ENCODE measurements at places on chromosomes 3 and 15.

GRCh38 chr3:122789585-122790273 lies 3.9 kb downstream of the HSPBAP1 start:
- H3K36me3 ChIP-seq: no peaks in the 10 kb centered on the region
- H3K27me3 ChIP-seq: no peaks in the 10 kb centered on the region
- H3K4me1 ChIP-seq: no peaks in the 10 kb centered on the region
- H3K27ac ChIP-seq: no peak overlapping the region
- no peak overlapping the region for H3K4me3 ChIP-seq

DNA sequence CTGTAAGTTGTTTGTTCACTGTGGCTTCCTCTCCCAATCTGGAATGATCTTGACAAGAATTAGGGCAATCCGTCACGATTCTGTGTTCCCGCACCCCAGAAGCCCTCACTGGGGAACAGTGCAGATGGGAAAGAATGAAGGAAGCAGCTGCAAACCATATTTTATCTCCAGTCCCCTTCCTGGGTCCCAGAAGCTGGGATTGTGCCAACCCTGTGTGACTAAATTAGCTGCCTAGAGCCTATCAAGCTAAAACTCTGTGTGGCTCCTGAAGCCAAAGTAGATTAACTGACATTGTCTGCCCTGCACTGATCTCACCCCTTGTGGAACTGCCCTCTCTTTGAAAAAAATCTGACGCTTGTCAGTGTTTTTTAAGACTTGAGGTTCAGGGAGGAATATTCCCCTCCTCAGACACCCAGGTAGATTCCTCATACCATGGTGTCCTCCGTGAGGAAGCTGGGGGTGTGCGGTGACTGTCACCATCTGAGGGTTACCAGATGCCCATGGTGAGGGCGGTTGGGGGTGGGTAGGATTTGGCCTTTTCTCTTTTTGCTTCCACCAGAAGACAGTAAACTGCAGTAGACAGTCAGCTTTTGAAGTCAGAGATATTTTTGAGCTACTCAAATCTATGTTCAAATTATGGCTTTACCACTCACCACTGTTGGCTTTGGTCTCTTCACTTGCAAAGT lies 358.3 kb upstream of the TPM1 start:
- H3K27me3 ChIP-seq: no peaks in the 10 kb centered on the region
- no peak overlapping the region for H3K27ac ChIP-seq
- H3K4me3 ChIP-seq: no peak overlapping the region
- H3K36me3 ChIP-seq: peaks cover 7% of the 10 kb centered on the region
- H3K4me1 ChIP-seq: no peaks in the 10 kb centered on the region

- no peaks in the 10 kb centered on the region for H3K36me3 ChIP-seq
- no peaks in the 10 kb centered on the region for H3K27me3 ChIP-seq
- H3K4me1 ChIP-seq: peaks cover 65% of the 10 kb centered on the region
- no peak overlapping the region for H3K27ac ChIP-seq
- DNase-seq: no peak
These were observed 111.3 kb downstream of the MEGF11 start for GRCh38 chr15:66142285-66142684.

GRCh38 chr15:89291934-89292438 lies 42.6 kb downstream of the POLG start:
- no peak for DNase-seq
- H3K4me1 ChIP-seq: no peaks in the 10 kb centered on the region
- H3K4me3 ChIP-seq: no peak overlapping the region
- peaks cover under 1% of the 10 kb centered on the region for H3K36me3 ChIP-seq

DNA sequence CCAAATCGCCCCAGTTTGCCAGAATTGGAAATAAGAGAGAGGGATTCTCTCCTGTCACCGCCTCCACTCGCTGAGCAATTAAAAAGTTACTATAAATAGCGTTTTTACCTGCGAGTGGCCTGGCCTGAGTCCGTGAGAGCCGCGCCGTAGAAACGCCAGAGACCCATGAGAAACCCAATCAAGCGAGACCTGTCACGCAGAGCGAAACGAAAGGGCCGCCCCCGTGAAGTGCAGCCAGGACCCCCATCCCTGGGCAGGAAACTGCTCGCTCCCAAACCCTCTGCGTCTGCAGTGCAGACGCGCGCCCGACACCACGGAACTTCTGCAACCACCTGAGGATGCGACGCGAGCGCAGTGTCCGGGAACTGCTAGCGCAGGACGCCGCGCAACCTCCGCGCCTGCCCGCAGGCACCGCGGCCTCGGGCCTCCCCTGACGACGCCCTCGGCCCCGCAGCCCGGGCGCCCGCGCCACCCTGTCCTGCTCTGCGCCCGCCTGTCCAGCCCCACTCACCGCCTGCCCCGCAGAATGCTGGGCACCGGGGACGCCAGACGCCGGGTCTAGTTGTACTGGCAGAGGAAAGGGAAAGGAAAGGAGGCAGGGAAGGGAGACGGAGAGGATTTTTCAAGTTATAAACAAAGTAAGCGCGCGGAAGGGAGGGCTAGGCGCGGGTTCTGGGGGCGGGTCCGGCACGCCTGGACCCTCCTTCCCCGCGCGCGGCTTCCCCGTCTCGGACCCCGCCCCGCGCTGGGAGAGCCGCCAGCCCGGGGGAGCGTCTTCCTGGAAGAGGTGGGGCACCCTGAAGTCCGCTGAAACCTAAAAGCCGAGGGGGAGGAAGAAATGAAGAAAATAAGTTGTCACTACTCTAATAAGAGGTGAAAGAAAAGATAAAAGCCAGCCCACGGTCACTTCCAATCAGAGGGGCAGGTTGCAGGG lies at the start of gene PLSCR4:
PLSCR4 (minus strand) TSS at position 657 of the 934 bp plus-strand sequence. CDS start 29,034 bp downstream, outside the sequence.
- DNase-seq: peak; percentile 88
- H3K27me3 ChIP-seq: peaks cover 3% of the 10 kb centered on the region
- peak within 1 kb of the TSS; percentile 73 for H3K4me3 ChIP-seq
- no peaks in the 10 kb centered on the region for H3K36me3 ChIP-seq
- peaks cover 13% of the 10 kb centered on the region for H3K4me1 ChIP-seq

DNA sequence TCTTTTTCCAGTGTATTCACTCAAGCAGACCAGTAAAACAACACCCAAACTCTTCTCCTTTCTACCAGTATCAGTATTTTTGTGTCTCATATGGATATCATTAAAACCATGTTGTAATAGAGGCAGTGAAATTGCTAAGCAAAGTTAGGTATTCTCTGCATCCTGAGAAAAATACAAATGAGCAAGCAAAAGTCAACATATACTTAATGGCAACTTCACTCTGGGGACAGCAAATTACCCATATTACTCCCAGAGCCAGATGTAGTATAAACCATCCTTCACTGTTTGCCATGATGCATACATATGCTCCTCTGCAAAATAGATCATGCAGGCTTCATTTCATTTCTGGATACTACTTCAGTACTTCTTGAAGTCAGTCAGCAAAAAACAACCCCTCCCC lies 22.1 kb downstream of the UBA5 start:
- no peak for DNase-seq

GRCh38 chr15:57743424-57743823 lies 36.9 kb downstream of the POLR2M start:
- no peaks in the 10 kb centered on the region for H3K36me3 ChIP-seq
- DNase-seq: no peak
- H3K27me3 ChIP-seq: peaks cover 2% of the 10 kb centered on the region

- no peak for DNase-seq
- H3K27me3 ChIP-seq: no peaks in the 10 kb centered on the region
- peaks cover 7% of the 10 kb centered on the region for H3K4me1 ChIP-seq
- H3K36me3 ChIP-seq: no peaks in the 10 kb centered on the region
- no peak overlapping the region for H3K4me3 ChIP-seq
These were observed 326.8 kb downstream of the TUSC7 start for GRCh38 chr3:117036259-117036799.

- no peaks in the 10 kb centered on the region for H3K27me3 ChIP-seq
- H3K36me3 ChIP-seq: peaks cover 6% of the 10 kb centered on the region
- no peak overlapping the region for H3K4me3 ChIP-seq
These were observed 17.3 kb upstream of the GPR156 start for GRCh38 chr3:120302361-120302760.

Data from spinal cord (tissue), 10 donors.